Uterus (tissue), 4 donors: ENCODE measurements at places on chromosomes 13 and 19. TPM values are rescaled to one million over a fixed set of nuclear protein-coding genes. Genes with fewer than 3 reads are reported as not detected.

The RDH8 gene
- not detected for total RNA-seq

The GTF2F1 gene
- total RNA-seq: 65.5 TPM

The ATP7B gene
- total RNA-seq: 16.2 TPM

The MBNL2 gene
- total RNA-seq: 50.7 TPM

The LILRB4 gene
- not detected for total RNA-seq

The KIR2DL1 gene
- not detected for total RNA-seq

The S1PR2 gene
- total RNA-seq: 1.3 TPM

The FRY gene
- 111 TPM for total RNA-seq

The PTOV1 gene
- total RNA-seq: 156 TPM

The NPHS1 gene
- not detected for total RNA-seq

The ZNF284 gene
- 3.4 TPM for total RNA-seq

The NKPD1 gene
- 0.21 TPM for total RNA-seq

The TMEM255B gene
- 143 TPM for total RNA-seq

The NOTCH3 gene
- 9.4 TPM for total RNA-seq

The GNG8 gene
- not detected for total RNA-seq

The GJA3 gene
- not detected for total RNA-seq

The GGACT gene
- total RNA-seq: 0.29 TPM

The ZNF507 gene
- 10.5 TPM for total RNA-seq

The CYP2A6 gene
- total RNA-seq: not detected

The CEACAM3 gene
- not detected for total RNA-seq

The SIGLEC7 gene
- total RNA-seq: not detected

The KCNN1 gene
- not detected for total RNA-seq

The PAN3 gene
- 37.4 TPM for total RNA-seq

The DEDD2 gene
- 8.2 TPM for total RNA-seq

The ZNF132 gene
- total RNA-seq: 5.4 TPM

The SCN1B gene
- total RNA-seq: 0.97 TPM

The NCAN gene
- total RNA-seq: not detected

The IZUMO2 gene
- total RNA-seq: not detected

The FFAR2 gene
- total RNA-seq: not detected

The DLL3 gene
- 0.41 TPM for total RNA-seq

The PTH2 gene
- total RNA-seq: not detected

The ZNF723 gene
- not detected for total RNA-seq

The CEBPA gene
- 9.1 TPM for total RNA-seq

The CFD gene
- 8.5 TPM for total RNA-seq

The ACER1 gene
- total RNA-seq: not detected

The NTF4 gene
- not detected for total RNA-seq

The SBSN gene
- total RNA-seq: 0.37 TPM

The ZNF726 gene
- total RNA-seq: 0.70 TPM

The ZNF525 gene
- total RNA-seq: 25.7 TPM

The LYPD3 gene
- not detected for total RNA-seq
